ENCODE measurements at places on chromosomes 7 and 10. TPM values are rescaled to one million over a fixed set of nuclear protein-coding genes. Genes with fewer than 3 reads are reported as not detected.

CAMK1D gene
- 27.1 TPM for total RNA-seq

- no peak for DNase-seq
Observed at GRCh38 chr10:132362151-132362611, 30.2 kb downstream of the LRRC27 start.

DNA sequence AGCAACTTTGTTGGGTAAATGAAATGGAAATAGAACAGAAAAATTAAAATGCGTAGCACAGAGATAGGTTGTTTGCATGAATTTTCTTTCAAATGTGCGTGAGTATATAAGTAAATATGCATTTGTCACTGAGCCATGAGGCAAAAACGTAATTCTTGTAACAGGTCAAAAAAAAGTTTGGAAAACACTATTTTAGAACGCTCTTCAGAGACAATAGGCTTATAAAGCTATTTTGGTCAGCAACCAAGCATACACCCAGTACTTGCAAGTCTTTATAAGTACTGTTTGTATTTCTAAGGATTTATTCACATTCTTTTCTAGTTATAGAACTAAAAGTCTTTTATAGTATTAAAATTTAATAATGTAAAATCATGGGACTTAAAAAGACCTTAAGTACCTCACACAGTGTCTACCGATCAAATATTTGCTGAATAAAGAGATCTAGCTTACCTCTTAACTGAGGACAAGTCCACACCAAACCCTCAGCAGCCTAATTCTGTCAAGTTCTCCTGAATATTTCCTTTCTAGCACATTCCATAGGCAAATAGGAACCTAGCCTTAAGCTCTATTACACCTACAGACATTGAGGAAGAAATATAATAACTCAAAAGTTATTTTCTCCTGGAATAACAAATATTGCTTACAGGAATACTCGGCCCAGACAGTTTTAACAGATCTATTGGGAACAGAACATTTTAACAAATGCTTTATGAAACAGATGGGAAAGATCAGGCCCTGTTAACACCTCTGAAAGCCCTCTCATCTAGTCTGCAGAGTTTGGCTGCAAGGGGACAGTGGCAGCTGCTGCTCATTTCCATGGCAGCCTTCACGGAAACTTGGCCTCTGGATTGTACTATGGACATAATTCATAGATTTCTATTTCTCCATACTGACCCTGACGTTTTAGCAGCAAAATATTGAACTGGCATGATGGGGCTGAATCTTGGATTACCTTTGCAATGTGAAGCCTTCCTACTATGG lies 8.8 kb downstream of the CRPPA start:
- no peak for DNase-seq

- peak; percentile 49 for DNase-seq
Observed at GRCh38 chr10:69499726-69500689, 48.7 kb downstream of the TSPAN15 start.

BZW2 gene
- total RNA-seq, result 30.8 TPM

DNA sequence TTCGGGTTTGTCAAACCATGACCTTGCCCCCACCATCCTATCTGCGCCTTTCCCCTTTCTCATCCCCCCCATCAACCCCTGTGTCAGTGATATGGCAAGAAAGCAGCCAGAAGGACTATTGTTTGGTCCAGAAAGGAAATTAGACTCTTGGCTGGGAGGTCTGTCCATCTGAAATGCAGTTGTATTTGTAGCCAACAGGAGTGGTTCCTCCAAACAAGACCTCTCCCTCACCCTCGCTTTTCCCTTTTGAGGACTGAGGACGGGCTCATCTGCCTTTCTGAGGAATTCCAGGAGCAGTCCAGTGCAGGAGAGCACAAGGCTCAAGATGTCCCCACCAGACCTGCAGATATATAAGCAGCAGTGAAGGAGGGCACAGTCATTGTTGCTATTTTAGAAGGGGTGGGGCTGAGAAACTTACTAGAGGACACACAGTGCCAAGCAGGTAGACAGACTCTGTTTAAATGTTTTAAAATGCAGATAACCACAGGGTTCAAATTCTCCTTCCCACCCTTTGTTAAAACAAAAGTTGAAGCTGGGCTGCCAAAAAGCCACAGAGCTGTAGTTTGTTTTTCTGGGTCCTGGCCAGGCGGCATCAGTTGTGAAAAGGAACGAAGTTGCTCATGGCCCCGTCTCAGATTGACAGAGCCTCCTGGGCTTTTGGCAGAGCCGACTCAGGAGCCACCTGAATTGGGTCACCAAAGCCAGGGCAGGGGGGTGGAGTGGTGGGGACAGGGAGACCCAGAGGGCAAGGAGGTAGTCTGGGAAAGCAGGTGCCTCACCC lies 37.3 kb downstream of the CYP17A1 start:
- peak; percentile 74 for DNase-seq

DNA sequence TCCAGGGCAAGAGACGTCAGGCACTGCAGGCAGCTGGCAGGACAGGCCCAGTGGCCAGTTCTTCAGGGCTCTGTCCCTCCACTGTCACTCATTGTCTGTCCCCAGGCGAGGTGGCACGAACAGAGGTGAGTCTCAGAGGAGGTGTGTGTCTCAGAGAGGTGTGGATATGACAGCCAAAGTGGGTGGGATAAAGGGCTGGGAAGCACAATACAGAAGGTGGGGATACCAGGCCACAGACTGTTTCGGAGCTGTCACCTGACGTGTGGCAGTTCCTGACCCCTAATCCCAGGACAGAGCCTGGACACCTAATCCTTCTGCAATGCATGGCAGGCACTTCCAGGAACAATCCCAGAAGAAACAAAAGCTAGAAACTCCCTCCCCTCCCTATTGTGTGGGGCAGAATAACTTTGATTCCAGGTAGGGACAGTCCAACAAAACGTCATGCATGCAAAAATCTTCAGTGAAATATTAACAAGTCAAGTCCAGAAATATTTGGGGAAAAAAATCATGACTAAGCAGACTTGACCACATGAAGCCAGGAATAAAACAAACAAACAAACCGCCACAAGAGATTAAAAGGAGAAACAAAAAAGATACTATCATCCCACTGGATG lies 11.6 kb downstream of the KLRG2 start:
- no peak for DNase-seq
